ENCODE measurements at places on chromosomes 16 and 17. TPM values are rescaled to one million over a fixed set of nuclear protein-coding genes. Genes with fewer than 3 reads are reported as not detected.

- peaks cover 5% of the 10 kb centered on the region for H3K4me1 ChIP-seq
- no peak overlapping the region for H3K4me3 ChIP-seq
- H3K27me3 ChIP-seq = no peaks in the 10 kb centered on the region
Observed at GRCh38 chr17:17981330-17981729, 8.7 kb downstream of the DRC3 start.

The TNFRSF13B gene
- not detected for total RNA-seq

- H3K4me1 ChIP-seq = no peaks in the 10 kb centered on the region
- H3K27ac ChIP-seq = no peak overlapping the region
- H3K36me3 ChIP-seq = no peaks in the 10 kb centered on the region
- no peaks in the 10 kb centered on the region for H3K27me3 ChIP-seq
- no peak overlapping the region for H3K4me3 ChIP-seq
Observed at GRCh38 chr17:67982034-67982640, 14.1 kb downstream of the C17orf58 start.

The AHSP gene
- total RNA-seq = not detected

GRCh38 chr17:5552841-5553240 is 31.5 kb downstream of the NLRP1 start:
- H3K27ac ChIP-seq = no peak overlapping the region
- no peaks in the 10 kb centered on the region for H3K4me1 ChIP-seq
- H3K4me3 ChIP-seq = no peak overlapping the region
- H3K36me3 ChIP-seq = no peaks in the 10 kb centered on the region
- H3K27me3 ChIP-seq = no peaks in the 10 kb centered on the region
- no peak for DNase-seq

DNA sequence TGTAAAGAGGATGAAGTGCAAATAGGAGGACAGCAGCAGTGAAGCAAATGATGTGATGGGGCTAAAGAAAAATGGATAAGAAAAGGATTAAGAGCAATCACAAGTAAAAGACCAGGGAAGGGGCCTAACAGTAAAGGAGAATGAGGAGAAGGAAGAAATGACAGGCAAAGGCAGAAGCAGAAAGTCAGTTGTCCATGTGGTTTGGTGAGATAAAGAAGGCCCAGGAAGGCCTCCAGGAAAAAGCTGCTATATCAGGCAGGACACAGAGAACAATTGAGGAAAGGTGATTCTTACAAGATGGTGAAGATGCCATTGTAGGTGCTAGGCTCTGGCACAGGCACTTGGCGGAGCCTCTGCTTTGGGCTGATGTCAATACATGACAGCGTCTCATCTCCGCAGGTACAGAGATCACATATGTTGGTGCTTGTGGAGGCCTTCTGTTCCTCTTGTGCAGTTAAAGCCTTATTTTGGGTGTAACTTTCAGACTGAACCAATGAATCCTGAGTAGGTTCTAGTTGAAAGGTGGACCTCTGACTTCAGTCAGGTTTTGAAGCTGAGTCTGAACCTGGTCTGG is 18.1 kb downstream of the RDM1 start:
- H3K36me3 ChIP-seq = no peaks in the 10 kb centered on the region
- no peak for DNase-seq
- no peak overlapping the region for H3K27ac ChIP-seq
- H3K4me1 ChIP-seq = no peaks in the 10 kb centered on the region

DNA sequence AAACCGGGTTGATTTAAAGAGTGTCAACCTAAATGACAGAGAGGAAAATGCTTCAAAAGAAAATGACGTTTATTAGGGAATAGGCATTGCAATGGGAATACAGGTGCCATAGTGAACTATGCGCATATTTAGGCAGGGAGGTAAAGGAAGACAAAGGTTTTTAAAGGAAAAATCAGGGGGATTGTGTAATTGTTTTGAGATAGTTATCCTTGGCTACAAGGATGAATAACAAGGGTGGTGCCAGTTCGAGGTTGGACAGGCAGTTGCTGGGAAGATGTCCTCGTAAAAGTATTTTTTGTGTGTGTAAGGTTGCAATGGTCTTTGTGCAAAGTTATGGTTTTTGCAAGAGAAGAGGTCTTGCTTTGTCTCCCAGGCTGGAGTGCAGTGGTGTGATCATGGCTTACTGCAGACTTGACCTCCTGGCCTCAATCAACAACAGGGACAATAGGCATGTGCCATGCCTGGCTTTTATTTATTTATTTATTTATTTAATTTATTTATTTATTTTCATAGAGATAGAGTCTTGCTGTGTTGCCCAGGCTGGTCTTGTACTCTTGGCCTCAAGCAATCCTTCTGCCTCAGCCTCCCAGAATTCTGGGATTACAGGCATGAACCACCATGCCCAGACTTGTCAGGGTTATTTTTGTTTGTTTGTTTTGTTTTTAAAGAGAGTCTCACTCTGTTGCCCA is 63.1 kb downstream of the CACNG3 start:
- H3K27ac ChIP-seq = no peak overlapping the region
- DNase-seq = no peak
- H3K36me3 ChIP-seq = no peaks in the 10 kb centered on the region
- H3K4me1 ChIP-seq = no peaks in the 10 kb centered on the region

DNA sequence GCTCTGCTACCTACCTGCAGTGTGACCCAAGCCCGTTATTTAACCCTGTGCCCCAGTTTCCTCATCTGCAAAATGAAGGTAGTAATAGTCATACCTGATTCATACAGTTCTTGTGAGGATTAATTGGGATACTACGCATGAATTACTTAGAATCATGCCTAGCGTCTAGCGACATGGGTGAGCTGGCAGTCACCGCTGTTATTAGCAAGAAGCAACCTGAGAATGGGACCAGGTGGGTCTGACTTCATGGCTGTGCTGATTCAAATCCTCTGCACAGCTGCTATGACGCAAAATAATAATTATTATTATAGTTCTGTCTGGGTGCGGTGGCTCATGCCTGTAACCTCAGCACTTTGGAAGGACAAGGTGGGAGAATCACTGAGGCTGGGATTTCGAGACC is 7.9 kb downstream of the SOCS1 start:
- DNase-seq = no peak
- no peaks in the 10 kb centered on the region for H3K27me3 ChIP-seq
- no peaks in the 10 kb centered on the region for H3K36me3 ChIP-seq
- H3K27ac ChIP-seq = no peak overlapping the region
- H3K4me1 ChIP-seq = no peaks in the 10 kb centered on the region

All from Panc1 (cell line).